ENCODE measurements at places on chromosomes 12 and 14. TPM values are rescaled to one million over a fixed set of nuclear protein-coding genes. Genes with fewer than 3 reads are reported as not detected.
A peak's percentile ranks its signal among the peaks of the same experiment; 100 is the strongest.

The SLC2A13 gene
- 1.6 TPM for total RNA-seq

The PDE3A gene
- 2.8 TPM for total RNA-seq

The KIF26A gene
- total RNA-seq = 2.7 TPM

- DNase-seq = peak; percentile 71
Measured at GRCh38 chr14:23056956-23057756, at the start of gene CDH24. Gene CDH24 (minus strand): TSS chr14:23057520. CDS start chr14:23055733, 1,787 bp downstream.

- DNase-seq = no peak
Measured at GRCh38 chr14:72962829-72963312, 36.6 kb downstream of the DCAF4 start.

DNA sequence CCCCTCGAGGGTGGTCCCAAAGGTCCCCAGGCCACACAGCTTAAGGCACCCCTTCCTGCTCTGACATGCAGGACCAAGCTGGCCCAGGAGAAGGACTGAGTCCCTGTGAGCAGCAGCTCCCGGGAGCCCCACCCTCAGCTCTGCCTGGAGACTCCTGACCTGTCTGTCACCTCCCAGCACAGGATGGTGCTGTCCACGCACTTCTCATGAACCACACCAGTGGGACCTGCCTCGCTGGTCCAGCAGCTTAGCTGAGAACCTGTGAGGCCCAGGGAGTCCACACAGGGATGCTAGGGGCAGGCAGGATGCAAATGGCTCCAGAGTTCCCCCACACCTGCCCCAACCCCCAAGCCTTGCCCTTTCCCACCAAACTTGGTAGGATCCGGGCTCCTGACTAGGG lies 27.7 kb downstream of the CCDC85C start:
- no peak for DNase-seq

DNA sequence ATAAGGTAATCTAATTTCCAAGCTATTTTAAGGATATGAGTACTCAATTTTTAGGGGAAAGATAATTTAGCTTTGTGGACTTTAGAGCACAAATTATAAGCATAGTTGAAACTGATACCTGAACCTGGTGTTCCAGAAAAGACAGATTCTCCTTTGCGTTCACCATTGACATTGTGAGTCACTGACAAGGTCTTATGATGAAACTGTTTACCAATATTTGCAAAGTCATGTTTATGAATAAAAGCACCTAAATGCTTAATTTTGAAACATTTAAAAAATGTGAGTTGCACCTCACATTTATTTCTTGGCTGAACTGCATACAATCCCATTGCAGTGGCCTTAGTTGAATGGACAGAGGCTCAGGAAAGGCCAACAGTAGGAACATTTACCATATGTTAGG lies 3.9 kb downstream of the BCAT1 start:
- no peak for DNase-seq

DNA sequence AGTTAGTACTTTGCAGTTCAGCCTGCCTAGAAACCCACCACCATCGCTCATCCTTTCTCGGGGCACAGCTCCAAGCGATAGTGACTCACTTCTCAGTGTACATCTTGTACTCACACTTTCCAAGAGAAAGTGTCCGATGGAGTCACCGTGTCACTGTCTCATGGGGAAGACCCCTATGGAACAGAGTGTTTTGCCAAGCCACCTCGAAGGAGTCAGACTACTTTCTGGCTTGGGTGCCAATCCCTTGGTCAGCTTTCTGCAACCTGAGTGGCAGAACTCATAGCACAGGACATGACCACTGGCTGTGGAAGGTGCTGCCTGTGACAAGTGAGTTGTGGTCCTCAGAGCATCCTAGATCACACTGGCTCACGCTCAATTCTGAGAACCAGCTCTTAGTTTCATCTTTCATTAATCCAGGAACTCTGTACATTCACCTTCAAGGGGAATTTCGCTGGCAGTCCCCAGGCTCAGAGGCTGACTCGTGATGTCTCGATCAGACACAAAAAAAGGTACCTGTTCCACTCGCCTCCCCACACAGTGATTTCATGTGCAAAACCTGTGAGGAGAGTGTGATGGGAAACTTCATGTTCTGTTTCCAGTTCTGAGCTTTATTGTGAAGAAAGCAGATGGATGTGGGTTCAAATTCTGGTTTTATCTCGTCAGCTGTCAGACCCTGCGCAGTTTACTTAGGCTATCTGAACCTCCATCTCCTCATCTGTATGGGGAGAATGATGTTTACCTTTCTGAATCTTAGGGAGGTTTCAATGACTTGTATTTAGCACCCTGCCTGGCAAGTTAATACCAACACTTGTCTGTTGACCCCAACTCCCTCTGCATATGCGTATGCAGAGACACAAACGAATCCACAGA lies 127.3 kb upstream of the CCND2 start:
- no peak for DNase-seq
